Hypothalamus (tissue), 51 donors: ENCODE measurements at places on chromosomes 3 and 15.

GRCh38 chr3:73719413-73719851 lies 94.7 kb upstream of the PDZRN3 start:
- DNase-seq, result no peak

DNA sequence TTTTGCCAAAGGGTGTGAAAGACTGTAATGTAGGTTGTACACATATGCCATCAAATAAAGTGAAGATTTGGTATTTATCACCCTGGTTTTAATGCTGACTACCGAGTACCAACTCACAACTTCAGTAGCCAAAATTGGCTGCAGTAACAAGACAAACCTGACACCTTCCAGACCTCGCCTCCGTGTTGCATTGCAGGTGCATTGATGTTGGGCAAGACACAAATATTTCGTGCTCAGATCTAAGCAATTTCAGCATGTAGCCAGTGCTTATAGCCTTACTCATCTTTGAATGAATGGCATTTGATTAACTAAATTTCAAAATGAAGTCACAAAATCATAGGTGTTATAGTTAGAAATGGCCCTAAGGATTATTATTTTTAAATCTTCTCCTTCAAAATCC lies 400.2 kb downstream of the SOX2 start:
- no peak for DNase-seq

GRCh38 chr3:102360183-102360860 lies 74.5 kb upstream of the ZPLD1 start:
- DNase-seq, result no peak

DNA sequence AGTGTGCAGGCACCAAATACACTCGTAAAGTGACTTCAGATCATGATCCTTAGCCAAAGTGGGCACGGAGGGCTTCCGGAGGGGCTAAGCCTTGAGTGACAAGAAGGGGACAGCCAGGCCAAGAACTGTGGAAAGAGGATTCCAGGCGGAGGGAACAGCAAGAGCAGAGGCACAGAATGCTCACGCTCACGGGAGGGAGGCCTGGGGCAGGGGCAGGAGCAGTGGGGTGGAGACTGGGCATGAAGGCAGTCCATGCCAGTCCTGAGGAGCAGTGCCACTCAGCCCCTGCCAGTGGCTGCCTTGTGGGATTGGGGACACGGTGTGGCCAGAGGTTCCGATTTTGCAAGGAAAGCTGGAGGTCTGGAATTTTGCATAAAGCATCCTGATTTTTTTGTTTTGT lies 36.0 kb downstream of the DNAJB8 start:
- no peak for DNase-seq

DNA sequence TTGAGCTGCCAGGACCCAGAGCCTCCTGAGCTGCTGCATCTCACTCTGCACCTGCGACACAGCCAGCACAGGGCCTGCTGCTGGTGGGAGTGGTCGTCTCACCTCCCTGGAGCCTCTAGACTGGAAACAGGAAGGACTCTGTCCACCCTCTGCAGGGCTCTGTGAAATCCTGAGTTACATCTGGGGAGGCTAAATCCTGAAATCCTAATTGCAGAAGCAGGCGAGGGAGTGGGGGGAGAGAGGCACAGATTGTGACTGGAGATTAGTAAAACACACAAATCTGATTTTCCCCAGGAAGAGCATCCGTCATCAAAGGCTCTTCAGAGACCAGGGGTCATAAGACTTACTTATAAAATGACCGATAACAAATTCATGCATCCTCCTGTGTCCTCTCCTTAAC lies 31.6 kb upstream of the GABRG3 start:
- DNase-seq, result no peak

GRCh38 chr3:23629181-23629894 lies 176.4 kb upstream of the UBE2E1 start:
- DNase-seq, result no peak

DNA sequence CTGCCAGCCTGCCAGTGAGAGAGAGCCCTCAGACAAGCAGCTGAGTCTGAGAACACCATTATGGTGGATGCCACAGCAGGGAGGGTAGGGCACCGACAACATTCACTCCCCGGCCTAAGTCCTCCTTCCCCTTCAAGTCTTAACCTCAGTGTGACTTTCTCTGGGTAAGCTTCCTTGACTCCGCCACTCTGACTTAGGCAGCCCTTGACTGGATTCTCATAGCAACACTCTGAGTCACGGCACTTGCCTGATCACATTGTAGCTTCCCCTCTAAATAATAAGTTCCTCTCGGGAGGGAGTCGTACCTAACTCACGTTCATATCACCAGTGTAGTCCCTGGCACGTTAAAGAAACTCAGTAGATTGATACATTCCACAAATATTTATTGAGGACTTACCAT lies 180.5 kb downstream of the FOXB1 start:
- no peak for DNase-seq

- no peak for DNase-seq
These were observed 139.2 kb upstream of the MANF start for GRCh38 chr3:51245867-51246266.

GRCh38 chr3:23496165-23496564 lies 293.0 kb downstream of the UBE2E2 start:
- no peak for DNase-seq

DNA sequence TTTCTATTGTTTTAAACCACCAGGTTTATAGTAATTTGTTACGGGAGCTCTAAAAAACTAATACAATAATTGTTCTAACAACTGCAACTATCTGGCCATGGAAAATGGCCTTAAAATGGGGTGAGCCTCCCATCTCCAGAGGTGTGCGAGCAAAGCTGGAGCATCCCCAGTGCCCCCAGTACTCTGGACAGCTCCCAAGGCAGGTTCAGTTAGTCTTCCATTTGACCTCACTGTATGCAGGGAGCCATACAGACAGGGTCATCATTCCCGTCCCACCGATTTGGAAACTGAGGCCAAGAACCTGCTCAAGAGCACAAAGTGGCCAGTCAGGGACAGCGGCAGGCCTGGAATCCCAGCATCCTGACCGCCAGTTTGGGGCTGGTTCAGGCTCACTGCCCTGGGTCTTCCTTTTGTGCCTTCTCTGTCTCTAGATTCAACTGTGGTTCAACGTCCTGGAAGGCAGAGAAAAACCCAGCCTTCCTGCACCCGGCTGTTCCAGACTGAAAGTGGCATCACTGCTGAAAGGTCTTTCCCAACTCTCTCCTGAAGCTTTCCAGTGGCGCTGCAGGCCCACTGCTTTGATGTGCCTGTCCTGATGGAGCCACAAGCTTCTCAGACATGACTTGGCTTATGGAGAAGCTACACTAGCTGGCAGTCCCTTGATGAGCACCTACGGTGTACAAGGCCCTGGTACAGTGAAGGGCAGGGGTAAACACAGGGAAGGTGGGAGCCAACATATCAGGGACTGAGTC lies 76.6 kb upstream of the LINGO1 start:
- no peak for DNase-seq

GRCh38 chr3:76040946-76041345 lies 255.6 kb upstream of the ZNF717 start:
- DNase-seq, result no peak

DNA sequence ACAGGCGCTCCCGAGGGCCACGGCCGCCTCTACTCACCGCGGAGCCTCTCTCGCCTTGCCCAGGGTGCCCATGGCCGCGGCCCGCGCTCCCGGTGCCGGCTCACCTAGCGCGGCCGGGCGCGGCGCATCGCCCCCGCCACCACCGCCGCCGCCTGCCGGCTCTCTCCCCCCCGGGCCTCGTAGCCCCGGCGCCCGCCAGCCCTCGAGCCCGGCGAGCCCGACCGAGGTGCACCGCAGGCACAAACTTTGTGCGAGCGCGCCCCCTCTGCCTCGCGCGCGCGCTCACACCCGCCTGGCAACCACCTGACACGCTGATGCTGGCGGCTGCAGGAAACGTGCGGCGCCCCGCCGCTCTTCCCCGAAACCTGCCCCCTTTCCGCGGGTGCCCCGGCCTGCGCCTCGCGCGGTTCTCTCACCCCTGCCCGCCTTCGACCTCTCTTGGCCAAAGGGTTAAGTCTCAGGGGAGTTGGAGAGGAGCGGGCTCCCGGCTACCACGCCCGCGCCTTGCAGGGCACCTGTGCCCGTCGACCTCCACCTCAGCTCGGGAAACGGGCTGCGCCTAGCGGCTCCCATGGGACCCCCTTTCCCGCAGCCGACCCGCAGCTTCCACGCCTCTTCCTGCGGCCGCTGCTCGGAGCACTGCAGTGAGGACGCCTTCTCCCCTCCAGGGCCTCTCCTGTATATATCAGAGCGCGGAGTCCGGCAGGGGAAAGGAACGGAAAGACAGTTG lies at the start of gene RASGRP1:
Gene RASGRP1 (minus strand): TSS at position 258 of the 730 bp plus-strand sequence. CDS start 186 bp downstream, at position 72.
- peak; percentile 38 for DNase-seq

DNA sequence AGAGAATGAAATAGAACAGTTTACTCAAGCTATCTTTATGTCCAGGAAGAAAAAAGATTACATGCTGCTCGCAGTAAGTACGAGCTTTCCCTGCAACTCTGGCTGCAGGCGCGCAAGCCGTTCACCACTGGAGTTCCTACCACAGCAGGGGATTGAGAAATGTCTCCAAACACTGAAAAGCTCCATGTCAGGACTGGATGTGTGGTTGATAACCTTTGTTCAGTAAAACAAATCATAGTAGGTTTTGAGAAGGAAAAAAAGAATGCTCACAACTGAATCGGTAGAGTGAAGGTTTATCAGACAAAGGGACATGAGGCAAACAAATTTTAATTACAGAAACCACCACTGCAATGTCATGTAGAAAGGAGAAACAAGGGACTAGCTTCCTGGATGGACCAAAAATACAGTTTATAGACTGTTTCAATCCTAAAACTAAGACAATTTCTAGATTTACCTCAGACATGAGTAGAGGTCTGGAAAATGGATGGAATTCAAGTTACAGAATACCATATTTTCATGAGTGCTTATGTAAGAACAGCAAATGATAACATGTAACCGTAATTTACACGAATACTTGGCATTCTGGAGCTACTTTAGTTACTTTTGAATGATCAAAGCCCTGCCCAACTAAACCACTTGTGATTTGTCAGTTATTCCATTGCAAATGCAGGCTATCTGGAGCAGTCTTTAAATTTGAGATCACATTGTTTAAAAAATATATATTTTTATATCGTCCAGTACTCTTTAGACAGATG lies 471.1 kb downstream of the SHQ1 start:
- DNase-seq, result no peak

GRCh38 chr15:74709011-74709410 lies 13.2 kb upstream of the EDC3 start:
- no peak for DNase-seq
